PC-3 (cell line): ENCODE measurements at places on chromosomes 7 and 10. TPM values are rescaled to one million over a fixed set of nuclear protein-coding genes. Genes with fewer than 3 reads are reported as not detected.

Gene GBX1
- total RNA-seq = not detected in 2 replicates

Gene SKAP2
- total RNA-seq = 9.6 and 18.4 TPM in 2 replicates

Gene TET1
- 2.3 and 3.0 TPM in 2 replicates for total RNA-seq

- no peak for DNase-seq
Observed at GRCh38 chr10:71737001-71737833, 17.6 kb upstream of the C10orf105 start.

DNA sequence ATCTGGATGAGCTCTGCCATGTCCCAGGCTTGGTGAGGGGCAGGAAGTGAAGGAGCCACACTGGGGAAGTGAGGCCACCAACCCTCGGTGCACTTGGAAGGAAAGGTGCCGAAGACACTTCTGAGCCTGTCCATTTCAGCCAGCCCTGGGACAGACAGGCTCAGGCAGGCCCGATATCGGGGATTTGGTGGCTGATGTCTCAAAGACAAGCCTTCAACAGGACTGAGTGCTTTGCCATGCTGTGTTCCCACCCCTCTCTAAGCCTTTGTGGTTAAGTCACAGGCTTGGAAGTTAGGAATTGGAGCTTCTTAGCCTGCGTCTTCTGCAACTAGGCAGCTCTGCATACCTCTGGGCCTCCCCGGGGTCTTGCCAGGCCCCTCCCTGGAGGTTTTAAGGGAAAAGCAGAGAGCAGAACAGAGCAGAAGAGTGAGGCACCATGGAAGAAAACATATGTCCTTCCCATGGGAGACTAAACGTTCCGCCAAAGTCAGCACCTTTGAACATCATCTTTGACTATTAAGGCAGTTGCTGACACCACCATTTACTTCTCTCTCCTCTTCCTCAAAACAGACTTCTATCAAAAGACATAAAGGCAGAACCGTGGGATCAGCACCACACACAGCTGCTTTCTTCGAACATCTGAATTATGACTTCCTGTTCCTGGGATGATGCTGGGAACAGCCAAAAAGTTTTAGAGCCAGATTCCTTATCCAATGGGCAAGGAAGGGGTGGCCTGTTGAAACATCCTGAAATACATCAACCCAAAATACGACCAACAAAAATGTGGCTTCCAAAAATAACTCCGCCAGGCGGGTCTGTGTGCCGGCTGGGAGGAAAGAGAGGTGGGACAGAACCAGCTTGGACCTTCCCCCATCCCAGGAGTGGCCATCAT, 71.8 kb downstream of the AFAP1L2 start:
- DNase-seq = no peak

GRCh38 chr10:132101529-132101928, 35.8 kb downstream of the JAKMIP3 start:
- no peak for DNase-seq

DNA sequence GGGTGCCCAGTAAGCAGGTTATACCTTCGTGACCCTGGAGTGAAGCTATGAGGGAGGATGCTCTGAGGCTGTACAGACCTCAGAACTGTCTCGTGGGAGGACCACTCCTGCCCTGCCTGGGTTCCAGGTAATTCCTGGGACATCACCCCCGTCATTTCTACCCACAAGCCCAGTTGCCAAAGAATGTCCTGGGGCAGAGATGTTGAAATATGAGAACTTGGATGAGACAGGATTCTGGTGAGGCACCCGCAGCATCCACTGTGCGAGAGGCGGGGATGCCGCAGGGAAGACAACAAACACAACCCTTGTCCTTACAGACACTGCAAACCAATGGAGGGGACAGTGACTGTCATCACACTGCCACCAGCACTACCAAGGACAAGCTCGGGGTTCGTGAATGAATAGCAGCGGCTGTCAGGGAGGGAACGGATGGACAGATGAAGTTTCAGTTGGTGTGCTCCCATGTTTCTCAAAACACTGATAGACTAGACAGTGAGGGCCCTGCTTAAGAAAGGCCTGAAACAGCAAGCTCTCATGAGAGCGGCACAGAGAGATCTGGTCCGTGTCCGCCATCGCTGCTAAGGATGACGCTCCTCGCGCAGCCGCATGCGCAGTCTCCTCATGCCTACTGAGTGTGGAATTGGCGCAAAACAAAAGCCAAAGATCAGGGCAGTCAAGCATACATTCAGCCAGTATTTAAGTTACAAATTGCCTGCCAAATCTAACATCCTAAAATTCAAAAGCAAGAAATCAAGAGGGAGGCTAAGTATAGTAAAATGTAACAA, 82.0 kb upstream of the RHEB start:
- DNase-seq = no peak

DNA sequence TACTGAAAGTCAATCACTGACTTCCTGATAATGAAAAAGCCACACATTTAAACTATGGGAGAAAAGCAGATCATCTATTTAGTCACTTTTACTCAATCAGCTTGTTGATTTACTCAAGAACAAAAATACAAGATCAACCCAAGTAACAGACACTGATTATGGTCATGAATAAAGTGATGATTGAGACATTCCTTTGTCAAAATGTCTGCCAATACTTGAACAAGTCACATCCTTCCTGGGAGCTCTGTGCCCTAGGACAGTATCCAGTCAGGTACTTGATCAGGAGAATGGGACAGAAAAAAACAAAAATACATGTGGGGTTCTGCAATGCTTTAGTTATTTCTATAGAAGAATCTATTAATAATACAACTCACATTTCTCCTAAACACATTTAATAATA, 150.0 kb upstream of the NEBL start:
- DNase-seq = peak; percentile 44

- DNase-seq = no peak
Observed at GRCh38 chr10:943334-944033, 12.0 kb upstream of the LARP4B start.
